ENCODE measurements at places on chromosomes 3 and 15.

- DNase-seq = no peak
Measured at GRCh38 chr3:63860776-63861175, 2.8 kb downstream of the THOC7 start.

- no peak for DNase-seq
Measured at GRCh38 chr3:129616291-129616690, 9.8 kb upstream of the PLXND1 start.

- no peak for DNase-seq
Measured at GRCh38 chr3:192024751-192025150, 563.8 kb downstream of the PYDC2 start.

- no peak for DNase-seq
Measured at GRCh38 chr15:62588938-62589670, 424.0 kb upstream of the C2CD4B start.

DNA sequence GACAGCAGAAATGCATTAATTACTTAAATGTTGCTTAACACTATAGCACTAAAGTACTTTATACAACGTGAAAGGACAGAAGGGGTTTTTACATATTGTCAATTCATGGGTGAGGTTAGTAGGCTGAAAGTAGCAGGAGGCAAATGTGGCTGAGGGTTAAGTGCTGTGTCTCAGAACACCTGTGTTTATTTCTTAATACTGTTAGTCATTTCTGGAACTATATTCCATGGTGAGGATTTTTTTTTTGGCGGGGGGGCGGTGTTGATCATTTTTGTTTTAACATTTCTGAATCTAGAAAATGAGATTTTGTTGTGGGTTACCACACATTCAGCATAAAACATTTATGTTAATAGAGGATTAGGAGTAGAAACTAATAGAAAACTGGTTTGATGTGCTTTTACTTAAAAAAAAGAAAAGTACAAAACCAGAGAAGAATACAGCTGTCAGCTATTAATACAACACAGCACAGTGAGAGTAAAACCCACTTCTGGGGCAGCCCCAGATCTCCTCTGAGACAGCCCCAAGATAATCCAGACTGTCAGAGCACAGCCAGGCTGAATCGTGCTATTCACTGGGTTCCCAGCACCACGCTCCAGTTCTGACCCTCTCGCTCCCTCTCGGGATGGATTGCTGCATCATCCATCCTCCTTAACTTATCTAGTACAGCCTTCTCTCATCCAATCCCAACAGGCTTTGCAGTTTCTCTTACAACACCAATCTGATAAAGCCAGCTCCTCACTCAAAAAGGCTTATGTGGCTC, 307.7 kb downstream of the TUSC7 start:
- DNase-seq = no peak

GRCh38 chr3:72189339-72189738, 404.4 kb upstream of the PROK2 start:
- DNase-seq = no peak

DNA sequence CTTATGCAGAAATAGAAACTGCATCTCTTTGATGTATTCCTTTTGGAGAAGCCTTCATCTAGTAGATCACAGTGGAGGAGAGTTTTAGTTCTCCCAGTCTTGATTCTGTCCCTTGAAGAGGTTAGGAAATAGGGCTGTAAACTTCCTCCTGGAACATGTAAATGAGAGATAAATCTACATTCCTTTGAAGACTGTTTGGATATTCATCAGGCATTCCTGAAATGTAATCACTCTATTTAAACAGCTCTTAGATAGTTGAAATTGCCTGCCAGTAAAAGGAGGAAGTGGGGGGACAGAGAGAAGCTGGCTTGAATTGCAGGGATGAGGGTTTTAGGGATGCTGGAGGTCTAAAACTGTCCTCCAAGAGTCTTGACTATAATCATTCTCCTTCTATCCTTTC, 254.3 kb upstream of the LRRC3B start:
- no peak for DNase-seq

All from GDM1 (cell line).